Cerebellar nuclear complex (tissue), 1 donor: ENCODE measurements at places on chromosomes 6 and 20.

- DNase-seq: no peak
Measured at GRCh38 chr6:7324520-7324919, 11.5 kb upstream of the SSR1 start.

GRCh38 chr6:15904651-15905376 lies 224.1 kb upstream of the MYLIP start:
- DNase-seq: no peak

GRCh38 chr6:39113788-39114187 lies 1.2 kb downstream of the SAYSD1 start:
- no peak for DNase-seq

GRCh38 chr6:19697744-19698290 lies 139.4 kb upstream of the ID4 start:
- no peak for DNase-seq

DNA sequence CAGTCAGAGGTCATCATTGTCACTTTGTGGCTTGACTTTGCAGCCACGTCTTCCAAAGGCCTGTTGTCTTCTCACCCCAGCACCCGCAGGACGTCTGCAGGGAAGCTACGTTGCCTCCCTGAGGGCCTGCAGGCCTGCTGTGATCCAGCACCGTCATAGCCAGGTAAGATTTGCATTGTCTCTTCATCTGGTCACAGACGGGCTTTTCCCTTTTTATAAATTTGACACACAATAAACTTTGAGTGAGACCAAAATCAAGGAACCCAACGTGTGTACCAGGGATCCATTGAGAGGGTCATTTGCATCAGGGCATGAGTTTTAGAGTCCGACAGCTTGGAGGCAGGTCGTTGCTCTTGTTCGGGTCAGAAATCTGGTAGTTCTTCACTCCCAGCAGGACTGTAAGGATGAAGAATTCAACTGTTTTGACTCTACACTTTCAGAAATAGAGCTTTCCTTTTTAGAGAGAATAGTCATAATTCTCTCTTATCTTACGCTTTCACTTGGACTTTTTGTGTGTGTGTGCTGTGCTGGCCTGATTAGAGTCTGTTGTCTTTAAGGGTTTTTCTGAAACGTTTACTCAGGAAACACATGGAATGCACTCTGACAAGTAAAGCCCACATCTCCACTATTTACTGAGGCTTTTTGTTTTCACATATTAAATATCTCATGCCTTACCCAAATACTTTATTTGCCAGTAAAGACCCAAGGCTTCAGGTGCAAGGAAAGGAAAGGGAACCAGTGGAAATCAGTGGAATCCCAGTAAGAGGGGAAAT lies 177.2 kb upstream of the TAB2 start:
- DNase-seq: no peak
